ENCODE measurements at places on chromosomes 3 and 15.

DNA sequence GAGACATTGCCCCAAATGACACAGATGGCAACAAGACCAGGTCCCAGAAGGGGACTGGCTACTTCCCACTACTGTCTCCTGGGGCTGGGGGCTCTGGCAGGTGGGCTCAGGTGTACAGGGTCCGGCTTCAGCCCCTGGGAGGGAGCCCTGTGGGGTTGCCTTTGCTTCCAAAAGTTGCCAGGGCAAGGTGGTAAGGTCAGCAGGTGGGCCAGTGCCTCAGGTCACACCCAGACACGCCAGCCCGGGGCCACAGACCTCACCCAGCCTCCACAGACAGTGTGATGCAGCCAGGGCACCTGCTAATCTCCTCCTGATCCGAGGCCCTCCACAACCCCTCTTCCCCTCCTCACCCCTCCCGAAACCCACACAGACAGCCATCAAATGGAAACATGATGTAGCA, 7.5 kb downstream of the OXTR start:
- no peak for DNase-seq

- no peak for DNase-seq
Observed at GRCh38 chr15:98582900-98583554, 65.3 kb upstream of the IGF1R start.

DNA sequence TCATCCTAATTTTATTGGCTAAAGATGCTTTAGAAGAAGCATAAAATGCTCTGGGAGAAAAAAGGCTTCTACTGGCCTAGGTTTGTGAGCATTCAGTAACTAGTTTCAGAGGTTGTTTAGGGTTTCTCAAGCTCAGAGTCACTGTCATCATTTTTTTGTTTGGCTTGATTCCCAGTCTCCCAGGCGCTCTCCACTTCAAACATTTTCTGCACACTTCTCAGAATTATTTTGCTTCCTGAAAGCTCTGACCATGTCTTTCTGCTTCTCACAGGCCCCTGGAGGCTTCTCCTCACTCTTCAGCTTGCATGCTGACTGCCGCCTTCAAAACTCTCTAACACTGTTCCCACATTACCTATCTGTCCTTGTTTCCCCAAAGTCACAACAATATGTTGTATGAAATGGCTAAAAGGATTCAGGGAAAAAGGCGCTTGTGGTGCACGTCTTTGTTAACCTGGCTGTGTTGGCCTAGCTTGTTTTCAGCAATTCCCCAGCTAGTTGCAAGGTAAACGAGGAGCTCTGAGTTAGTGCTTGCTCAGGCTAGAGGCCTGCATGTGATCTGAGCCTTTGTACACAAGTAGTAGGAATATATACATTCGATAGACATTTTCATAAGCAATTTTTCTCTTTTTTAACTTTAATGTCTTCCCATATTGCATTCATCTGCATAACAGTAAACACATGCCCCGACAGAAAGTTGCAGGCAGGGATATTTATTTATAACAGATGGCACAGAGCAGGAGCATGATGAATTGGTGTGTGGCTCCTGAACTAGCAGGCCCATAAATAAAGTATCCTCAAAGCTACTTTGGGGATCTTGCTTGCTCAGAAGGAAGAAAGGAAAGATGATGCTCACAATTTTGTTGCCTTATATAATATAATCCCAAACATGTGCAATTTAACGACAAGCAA, 129.2 kb upstream of the DPH6 start:
- no peak for DNase-seq

- peak; percentile 4 for DNase-seq
Observed at GRCh38 chr3:177777699-177778098, 580.4 kb upstream of the TBL1XR1 start.

DNA sequence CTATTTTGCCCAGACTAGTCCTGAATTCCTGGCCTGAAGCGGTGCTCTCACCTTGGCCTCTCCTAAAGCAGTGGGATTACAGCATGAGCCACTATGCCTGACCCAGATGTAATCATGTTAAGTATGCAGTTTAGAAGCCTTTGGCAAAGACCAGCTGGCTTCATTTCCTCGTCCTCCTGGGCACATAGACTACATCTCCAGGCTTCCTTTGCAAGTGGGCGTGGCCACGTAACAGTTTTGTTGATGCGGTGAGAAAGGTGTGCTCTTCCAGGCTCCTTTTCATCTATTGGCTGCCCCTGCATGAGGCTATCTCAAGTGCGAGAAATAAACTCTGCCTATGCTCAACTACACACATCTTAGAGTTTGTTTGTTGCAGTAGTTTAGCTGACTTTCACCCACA, 13.0 kb downstream of the SV2B start:
- no peak for DNase-seq

- peak; percentile 31 for DNase-seq
Observed at GRCh38 chr3:127050733-127051132, 67.8 kb downstream of the PLXNA1 start.

- DNase-seq: no peak
Observed at GRCh38 chr15:87669846-87670245, 586.7 kb downstream of the NTRK3 start.

DNA sequence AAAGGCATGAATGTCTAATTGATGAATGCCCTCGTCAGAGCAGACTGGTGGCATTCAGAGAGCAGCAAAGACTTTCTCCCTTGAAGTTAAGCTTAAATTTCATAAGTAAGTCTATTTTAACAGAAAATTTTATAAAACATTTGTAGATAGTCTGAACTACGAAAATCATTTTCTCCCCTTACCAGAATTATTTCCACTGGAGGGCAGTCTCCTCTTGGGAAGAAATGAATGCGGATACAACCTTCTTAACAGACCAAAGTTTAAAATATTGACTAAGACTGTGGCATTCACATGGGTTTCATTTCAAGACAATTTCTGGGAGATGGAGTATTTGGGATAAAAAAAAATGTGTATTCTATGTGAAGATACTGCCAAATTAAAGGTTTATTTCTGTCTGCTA, 669.0 kb downstream of the FHIT start:
- no peak for DNase-seq

- no peak for DNase-seq
Observed at GRCh38 chr3:179726075-179726699, 73.3 kb downstream of the USP13 start.

- no peak for DNase-seq
Observed at GRCh38 chr15:25022233-25022632, 67.4 kb downstream of the SNRPN start.

GRCh38 chr15:44308415-44308814, 19.9 kb downstream of the GOLM2 start:
- no peak for DNase-seq

GRCh38 chr3:128804811-128805155, 74.6 kb upstream of the ACAD9 start:
- no peak for DNase-seq

DNA sequence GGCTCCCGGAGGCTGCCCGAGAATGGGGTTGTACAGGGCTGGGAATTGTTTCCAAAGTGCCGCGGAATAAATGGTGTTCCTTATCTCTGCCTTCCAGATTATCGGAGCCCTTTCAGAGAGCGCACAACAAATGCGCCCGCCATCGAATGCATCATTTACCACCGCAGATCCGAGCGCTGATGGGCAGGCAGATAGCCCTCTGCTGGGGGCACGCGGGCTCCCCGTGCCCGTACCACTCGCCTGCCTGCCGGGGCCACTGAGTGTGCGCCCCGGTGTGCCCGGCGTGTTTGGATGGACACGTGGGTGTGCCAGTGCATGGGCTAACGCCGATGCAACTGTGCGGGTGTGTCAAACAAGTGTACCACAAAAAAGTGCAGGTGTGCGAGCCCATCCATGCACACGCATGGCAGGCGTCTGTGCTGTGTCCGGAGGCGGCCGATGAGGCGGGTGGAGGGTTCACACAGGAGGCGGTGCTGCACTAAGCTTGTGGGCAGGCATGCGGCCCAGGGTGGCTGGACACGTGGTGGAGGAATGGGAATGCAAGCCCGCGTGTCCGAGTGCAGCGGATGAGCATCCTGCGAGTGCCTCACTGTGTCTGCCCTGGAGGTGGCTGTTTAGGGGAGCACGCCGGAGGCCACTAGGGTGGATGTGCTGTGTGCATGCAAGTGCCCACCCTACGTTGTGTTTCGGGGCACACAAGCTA, 3.8 kb upstream of the GATA2 start:
- DNase-seq: no peak
